ENCODE measurements at places on chromosomes 7 and 10.

DNA sequence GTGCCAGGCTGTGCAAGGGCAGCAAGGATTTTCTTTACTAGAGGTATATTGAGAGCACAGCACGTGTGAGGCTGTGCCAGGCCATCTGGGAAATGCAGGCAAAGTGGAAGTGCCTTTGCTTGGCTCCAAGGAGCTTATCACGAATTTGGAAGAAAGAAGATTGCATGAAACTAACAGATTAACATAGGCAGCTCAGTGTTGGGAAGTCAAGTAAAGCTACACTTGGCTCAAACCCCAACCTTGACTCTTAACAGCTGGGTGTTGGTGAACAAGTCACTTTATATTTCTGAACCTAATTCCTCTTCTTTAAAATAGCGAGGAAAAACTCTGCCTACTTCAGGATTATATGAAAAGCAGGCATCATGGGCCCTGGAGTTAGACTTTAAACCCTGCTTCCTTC is 105.2 kb downstream of the PLCE1 start:
- no peak for DNase-seq

DNA sequence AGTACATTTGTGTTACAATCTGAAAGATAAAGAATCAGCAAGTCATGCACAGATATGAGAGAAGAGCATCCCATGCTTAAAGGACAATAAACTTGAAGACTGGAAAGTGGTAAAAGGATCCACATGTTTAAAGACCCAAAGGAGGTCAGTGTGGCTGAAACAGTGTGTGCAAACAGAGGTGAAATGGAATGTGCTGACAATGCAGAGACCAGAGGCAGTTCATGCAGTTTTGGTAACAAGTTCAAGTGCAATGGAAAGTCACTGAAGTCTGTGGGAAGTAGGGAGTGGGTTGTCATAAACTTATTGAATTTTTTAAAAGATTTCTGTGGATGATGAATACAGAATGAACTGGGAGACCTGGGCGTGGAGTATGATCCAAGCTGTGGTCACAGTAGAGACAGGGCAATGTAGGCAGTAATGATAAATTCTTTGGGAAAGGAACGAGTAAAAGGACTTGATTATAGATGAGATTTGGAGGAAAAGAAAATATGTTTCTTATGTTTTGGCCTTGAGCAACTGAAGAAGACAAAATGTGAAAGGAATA is 408.0 kb downstream of the HGF start:
- DNase-seq, result no peak

- DNase-seq, result peak; percentile 13
These were observed 9.4 kb downstream of the HNRNPF start for GRCh38 chr10:43399320-43400310.

- DNase-seq, result no peak
These were observed 9.5 kb downstream of the PPA1 start for GRCh38 chr10:70223728-70224127.

DNA sequence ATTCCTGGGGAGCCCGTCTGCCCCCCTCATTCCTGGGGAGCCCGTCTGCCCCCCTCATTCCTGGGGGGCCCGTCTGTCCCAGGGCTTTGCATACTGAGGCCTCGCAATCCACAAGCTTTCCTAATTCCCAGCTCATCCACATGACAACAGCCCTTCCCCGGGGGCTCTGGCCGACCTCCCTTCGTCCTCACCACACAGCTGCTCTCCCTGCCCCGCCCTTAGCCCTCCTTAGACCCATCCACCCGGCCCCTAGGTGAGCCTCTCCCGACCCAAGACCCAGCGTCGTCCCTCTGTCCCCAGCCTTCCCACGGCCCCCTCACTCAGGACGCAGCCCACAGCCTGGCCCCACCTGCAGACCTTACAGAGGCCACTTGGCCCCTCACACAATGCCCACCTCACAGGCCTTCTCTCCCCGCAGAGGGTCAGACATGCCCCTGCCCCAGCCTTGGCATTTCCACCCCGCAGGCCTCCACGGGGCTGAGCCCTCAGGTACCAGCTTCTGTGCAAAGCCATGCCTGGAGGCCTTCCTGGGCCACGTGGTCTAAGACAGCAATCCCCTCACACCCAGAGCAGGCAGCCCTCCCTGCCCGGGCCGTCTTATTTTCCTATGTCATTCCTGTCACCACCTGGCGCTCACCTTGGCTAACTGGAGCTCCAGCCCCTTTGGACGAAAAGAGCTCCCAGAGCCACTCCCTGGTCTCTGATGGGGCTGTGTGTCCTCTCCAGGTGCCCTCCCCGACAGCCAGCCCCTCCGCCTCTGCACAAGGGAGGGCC is 3.5 kb upstream of the FAM20C start:
- DNase-seq, result no peak

DNA sequence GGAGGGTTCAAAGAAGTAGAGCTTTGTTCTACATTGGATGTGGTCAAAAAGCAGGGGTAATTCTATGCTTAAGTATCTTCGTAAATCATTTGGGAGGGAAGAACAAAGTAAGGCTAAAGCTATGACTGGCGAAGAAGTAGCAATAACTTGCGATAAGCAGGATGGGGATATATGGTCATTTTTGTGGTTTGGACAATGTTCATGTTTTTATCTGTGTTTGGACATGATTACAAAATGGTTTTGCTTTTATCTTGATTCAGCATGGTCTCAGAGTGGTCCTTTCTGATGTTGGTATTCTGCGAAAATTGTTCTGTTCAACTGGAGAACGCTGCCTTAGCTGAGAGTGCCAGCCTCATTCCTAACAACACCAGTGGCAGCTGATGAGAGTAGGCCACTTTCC is 208.8 kb downstream of the SEMA3A start:
- no peak for DNase-seq

DNA sequence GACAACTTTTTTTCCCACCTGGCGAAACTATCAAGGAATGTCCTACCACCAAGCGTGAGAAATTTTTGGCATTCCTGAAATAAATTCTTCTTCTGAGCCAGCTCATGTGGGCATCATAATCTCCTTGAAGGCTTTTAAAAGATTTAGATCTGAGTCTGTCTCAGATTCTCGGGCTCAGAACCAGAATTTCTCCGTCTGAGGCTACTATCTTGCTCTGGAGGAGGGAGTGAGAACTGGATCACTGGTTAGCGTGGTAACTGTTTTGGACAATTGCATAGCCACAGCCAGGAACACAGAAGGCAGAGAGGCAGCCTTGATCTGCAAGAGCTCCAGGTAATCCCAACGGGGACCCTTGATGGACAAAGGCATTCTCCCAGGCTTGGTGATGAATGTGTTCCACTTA is 1.0 kb upstream of the PLAC9 start:
- no peak for DNase-seq

Measured in activated T-cell treated with anti-CD3 and anti-CD28 coated beads, Interleukin-2, amount 50 U/mL, for 1 hour (primary cell).